ENCODE measurements at places on chromosomes 4 and X.

DNA sequence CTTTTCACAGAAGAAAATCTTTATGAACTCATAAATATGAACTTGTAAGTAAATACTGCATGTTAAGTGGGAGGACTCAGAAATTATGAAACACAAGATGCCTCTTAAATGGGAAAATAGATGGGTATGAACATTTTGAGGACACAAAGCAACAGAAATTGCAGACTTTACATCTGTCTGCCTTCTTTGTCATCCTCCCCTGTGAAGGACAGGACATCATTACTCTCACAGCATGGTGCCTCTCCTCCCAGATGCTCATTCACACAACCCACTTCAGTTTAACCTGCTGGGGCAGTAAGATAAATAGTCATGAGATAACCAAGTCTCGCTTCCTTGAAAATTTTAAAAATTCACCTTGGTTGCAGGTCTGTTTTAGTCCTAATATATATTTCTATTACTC lies 144.5 kb downstream of the APBB2 start:
- no peak for DNase-seq

DNA sequence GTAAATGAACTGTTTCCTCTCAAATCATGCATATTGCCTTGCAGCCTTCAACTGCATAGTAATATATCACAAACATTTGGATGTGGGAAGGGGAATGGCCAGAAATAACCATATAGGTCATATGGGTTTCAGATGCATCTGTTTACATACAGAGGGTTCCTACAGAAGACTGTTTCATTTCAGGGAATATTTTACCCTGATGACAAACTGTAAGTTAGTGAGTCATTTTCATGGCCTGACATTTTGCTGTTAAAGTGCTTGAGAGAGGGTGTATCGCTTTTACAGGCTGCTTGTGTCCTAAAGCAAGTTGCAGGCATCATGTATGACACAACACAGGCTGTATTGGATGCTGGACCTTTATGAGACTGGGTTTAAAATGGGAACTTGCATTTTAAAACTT lies 25.5 kb upstream of the AMOT start:
- DNase-seq, result peak; percentile 62

DNA sequence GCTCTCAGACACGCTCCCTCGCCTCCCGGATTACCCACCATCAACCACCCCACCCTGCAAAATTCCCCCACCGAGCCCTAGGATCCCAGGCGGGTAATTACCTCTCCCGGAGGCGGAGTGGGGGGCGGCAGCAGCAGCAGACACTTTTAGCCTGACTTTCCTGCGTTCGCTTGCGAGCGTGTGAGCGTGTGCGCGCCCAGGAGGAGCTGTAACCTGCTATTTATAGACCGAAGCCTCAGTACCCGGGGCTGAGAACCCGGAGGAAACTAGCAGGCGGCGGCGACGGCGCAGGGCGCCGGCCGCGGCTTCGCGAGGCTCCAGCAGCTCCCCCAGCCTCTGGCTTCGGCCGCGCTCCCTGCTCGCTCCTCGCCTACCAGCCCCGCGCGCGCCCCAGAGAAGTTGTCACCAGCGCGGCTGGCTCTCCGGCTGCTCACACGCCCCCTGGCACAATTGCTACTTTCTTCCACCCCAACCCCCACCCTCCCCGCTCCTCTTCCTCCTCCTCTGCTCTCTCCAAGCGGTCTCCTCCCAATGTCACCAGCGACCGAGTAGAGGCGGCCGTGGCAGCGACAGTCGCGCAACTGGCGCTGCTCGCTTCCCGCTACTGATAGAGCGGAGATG lies at the start of gene INPP4B:
TSS of gene INPP4B (minus strand) at position 194 of the 621 bp plus-strand sequence.
- DNase-seq, result peak; percentile 63

DNA sequence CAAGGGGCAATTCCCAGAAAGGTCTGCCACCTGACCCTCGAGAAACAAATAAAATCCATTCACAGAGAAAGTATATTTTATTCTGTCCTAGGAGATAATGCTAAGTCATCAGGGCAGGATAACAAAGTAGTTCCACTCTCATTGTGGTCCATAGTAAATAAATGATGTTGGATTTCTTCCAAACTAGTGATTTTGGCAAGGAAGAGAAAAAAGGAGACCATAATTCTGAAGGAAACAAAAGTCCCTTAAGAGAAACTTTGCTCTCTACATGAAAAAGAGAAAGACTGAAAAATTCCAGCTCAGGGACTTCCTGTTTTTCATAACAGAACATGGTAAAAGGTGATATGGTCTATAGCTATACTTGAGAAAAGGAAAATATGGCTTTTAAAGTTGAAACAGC lies 71.5 kb upstream of the DDX60 start:
- DNase-seq, result no peak

GRCh38 chr4:113888006-113888405 lies 91.4 kb downstream of the ARSJ start:
- peak; percentile 35 for DNase-seq

DNA sequence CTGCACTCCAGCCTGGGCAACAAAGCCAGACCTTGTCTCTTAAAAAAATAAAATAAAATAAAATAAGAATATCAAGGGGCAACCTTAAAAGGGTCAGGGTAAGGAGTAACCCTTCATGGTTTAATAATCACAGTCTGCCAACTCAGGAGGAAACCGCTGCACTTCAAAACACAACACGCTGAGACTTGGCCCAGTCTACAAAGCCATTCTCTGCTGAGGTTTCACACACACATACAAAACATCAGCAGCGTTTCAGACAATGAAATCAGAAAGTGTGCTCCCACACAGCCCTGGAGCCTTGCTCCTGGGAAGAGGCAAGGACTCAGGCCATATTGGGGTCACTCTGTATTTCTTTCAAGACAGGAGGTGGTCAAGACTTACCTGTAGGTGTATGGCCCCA lies 18.3 kb downstream of the SCARB2 start:
- no peak for DNase-seq

- DNase-seq, result no peak
Measured at GRCh38 chr4:48205107-48205506, 64.5 kb downstream of the TEC start.

GRCh38 chr4:38424151-38424871 lies 239.7 kb upstream of the KLF3 start:
- no peak for DNase-seq

DNA sequence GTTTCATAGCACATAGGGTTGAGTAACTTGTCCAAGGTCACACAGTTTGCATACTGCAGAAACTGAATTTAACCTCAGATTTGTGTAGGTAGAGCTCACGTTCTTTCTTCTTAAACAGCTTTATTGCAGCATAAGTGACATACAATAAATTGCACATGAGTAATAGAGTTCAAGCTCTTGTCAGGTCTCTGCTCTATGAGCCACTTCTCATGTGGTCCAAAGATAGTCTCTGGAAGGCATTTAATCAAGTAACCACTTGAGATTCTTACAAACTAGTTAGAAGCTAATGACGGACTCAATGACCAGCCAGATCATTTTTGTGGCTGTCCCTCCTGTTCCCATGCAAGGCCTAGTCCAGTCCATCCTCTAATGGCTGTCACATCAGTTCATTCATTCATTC lies 68.9 kb downstream of the MAOB start:
- DNase-seq, result no peak

- no peak for DNase-seq
Measured at GRCh38 chr4:187469627-187470026, 525.9 kb upstream of the ZFP42 start.

DNA sequence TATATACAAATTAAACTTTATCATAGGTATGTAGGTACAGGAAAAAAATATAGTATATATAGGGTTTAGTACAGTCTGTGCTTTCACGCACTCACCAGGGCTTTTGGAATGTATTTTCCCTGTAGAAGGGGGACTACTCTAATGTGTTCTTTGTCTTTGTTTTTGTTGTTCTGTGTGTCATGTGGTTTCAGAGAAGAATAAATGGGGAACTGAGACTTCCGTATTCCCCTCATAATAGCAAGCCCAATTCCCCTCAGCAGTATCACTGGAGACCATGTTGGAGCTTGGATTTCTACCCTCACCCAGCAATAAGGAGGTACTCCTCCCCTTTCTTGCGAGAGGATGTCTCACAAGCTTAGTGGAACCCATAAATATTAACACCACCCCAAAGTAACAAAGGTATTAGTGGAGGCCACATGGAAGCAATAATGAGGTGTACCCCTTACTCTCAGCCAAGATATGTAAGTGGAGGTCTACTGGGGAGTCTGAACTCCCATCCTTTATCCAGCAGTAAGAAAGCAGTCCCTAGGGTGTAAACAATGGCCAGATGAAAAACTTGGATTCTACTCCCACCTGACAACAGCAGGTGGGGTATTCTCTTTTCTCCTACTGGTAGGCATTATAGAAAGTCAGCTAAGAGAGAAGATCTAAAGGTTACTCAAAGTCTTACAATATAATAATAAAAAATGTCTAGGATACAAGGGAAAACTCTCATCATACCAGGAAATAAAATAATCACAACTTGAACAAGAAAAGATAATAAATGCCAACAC lies 805.4 kb upstream of the GALNTL6 start:
- DNase-seq, result no peak

DNA sequence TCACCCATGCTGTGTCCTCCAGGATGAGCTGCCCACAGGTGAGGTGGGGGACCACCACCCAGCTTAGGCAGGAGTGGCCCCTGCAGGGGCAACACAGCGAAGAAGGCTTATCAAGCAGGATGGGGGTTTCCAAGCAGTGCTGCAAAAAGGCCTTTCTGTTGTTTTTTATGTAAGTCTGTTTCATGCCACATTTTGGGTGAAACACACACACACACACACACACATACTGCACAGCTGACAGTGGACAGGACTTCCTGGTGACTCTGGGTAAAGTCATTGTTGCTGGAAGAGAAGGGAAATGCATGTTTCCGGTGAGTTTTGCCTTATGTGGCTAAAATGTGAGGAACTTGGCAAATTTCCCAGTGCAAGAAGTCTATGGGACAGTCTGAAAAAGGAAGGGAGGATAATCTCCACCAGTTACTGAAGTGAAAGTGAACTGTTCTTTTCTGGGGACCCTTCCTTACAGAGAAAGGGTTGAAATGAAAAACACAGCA lies 119.2 kb downstream of the IRF2 start:
- peak; percentile 91 for DNase-seq

- DNase-seq, result no peak
Measured at GRCh38 chrX:38726612-38727011, 74.6 kb upstream of the MID1IP1 start.

GRCh38 chr4:112279882-112280315 lies 5.8 kb downstream of the TIFA start:
- DNase-seq, result no peak

GRCh38 chr4:185513489-185514181 lies 21.7 kb downstream of the PDLIM3 start:
- no peak for DNase-seq

DNA sequence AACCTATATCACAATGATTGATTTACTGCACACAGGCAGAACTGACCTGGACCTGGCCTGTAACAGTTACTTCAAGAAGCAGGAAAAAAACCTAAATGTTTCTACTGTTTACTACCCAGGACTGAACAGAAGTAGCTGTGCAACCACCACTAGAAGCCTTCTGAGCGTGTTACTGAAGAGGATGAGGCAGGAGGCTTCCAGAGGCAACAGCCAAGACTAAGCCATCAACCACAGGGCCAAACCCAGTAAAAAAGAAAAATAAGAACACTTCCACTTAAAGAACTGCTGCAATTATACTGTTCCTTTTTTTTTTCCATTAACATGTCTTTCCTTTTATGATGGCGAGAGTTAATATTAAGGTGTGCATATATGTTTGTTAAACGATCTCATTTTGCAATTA lies 29.4 kb upstream of the TTC29 start:
- no peak for DNase-seq

DNA sequence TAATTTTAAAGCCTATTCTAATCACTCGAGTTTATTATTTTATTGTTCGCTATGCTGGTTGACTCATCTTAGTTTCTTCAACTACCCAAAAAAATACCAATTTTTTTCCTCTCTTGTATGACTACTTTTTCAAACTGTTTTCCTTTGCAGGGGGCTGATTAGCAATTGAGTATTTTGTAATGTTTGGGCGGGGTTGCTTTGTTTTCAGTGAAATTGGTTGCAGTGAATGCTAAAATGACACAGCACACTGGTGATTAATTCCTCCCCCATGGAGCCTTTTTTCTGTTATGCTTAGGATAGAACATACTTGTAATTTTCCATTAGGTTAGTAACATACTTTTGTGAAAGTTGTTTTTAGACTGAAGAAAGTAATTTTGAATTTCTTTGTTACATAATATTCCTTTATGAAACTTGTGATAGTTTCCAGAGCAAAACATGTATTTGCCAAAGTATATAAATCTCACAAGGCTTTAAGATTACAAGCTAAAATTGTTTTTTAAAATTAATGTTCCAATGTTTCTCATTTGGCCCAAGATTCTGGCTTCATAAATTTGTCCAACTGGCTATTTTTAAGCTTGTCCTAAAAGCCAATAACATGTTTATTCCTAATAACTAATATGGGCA lies 120.4 kb downstream of the CHIC1 start:
- DNase-seq, result peak; percentile 0

- no peak for DNase-seq
Measured at GRCh38 chr4:73415807-73416238, 11.7 kb downstream of the ALB start.

DNA sequence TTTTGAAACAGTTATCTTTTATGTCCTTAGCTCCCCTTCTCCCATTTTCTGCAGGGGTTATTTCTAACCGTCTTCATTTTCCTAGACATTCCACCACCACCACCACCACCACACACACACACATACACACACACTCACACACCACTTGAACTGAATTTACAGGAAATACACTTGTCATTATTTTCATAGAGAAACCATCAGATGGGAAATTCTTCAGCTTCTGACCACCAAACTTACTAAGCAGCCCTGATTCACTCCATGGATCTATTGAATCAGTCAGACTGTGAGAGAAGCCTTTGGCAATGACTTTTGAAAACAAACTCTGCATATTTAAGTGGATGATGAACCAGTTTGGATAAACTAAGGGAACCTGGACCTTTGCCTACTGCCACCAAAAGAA lies 210.1 kb upstream of the NHS start:
- DNase-seq, result no peak

DNA sequence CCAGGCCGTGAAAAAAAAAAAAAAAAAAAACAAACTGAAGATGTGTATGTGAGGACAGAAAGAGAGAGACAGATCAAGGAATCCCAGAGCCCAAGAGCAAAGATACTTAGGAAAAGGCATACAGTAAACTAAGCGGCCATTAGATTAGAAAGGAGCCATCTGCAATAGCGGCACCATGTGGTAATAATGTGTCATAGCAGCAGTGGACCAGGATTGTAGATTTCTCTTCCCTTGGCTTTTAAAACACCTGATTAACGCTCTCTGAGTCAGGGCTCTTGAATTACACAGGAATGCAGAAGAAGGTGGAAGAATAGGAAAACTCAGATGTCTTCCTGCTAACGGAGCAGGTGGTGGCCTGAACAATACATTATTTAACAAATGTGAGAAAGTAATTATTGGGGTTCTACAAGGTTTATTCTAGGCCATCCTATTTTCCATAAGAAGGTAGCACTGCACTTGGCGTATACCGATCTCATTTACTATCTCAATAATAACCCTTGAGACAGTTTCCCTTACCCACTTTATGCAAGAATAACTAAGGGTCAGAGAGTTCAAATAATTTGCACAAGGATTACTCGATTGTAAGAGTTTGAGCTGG lies 182.7 kb downstream of the KCNIP4 start:
- DNase-seq, result peak; percentile 20

GRCh38 chrX:88865634-88866033 lies 118.6 kb downstream of the CPXCR1 start:
- DNase-seq, result no peak

All from fibroblast of skin of right quadriceps (primary cell).